Stimulated activated CD8-positive, alpha-beta memory T cell treated with anti-CD3 and anti-CD28 coated beads, Interleukin-7, amount 100 ng/mL, for 24 hours (primary cell): ENCODE measurements at places on chromosomes 11 and 22.

GRCh38 chr11:6556139-6556949 is 47.1 kb downstream of the RRP8 start:
- no peak for DNase-seq

GRCh38 chr11:58900479-58901420 is 38.5 kb upstream of the GLYATL1 start:
- no peak for DNase-seq

DNA sequence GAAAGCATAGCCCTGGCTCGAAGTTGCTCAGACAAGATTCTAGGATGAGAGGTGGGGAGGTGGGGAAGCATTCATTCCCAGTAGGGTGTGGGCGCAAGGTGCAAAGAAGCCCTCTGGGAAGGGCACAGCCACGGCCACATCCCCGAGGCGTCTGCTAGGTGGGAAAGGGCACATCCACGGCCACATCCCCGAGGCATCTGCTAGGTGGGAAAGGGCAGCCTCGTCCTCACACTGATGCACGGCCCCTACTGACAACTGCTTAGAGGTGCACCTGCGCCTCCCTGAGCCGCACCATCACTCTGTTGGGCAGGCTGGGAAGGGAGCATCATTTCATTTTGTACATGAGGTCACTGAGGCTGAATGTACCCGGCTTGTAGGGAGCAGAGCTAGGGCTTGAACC is 94.6 kb upstream of the PITPNB start:
- no peak for DNase-seq

DNA sequence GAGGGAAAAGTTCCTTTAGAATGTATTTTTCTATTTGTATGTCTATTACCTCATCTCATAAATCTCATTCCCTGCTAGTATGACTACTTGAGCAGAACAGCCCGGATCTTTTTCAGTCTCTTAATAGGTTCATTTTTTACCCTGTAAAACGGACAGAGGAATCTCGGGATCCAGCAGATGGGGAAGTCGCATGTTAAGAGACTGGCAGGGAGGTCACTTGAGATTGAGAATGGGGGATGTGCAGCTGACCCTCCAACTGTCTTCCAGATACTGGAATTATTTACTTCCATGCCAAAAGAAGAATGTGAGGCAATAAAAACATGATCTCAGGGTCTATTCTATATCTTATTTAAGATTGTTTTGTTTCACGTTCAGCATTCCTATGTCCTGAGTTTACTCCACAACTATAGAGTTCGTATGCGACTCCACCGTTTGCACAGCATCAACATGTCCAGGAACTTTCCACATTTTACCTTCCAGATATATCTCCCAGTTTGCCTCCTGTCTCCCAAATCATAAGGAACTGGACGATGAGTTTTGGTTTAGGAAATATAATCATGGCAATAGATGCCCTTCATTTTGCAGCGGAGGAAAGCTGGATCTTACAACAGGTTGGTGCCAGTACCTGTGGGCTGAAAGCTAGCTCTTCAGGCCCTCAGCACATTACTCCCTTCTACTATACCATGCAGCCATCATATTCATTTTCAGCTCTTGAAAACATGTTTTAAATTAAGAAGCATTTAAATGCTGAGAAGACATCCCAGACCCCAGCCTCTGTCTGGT is 181.5 kb downstream of the MAML2 start:
- no peak for DNase-seq

GRCh38 chr22:21032037-21032867 is at the start of gene SLC7A4:
Gene SLC7A4 (minus strand): TSS chr22:21032561. CDS start chr22:21031812, 749 bp downstream.
- no peak for DNase-seq

- no peak for DNase-seq
These were observed 48.2 kb downstream of the NECTIN1 start for GRCh38 chr11:119680541-119681360.

- no peak for DNase-seq
These were observed 550.3 kb downstream of the CNTN5 start for GRCh38 chr11:99571094-99571493.

GRCh38 chr11:96072592-96072991 is 148.7 kb upstream of the MTMR2 start:
- DNase-seq = no peak

DNA sequence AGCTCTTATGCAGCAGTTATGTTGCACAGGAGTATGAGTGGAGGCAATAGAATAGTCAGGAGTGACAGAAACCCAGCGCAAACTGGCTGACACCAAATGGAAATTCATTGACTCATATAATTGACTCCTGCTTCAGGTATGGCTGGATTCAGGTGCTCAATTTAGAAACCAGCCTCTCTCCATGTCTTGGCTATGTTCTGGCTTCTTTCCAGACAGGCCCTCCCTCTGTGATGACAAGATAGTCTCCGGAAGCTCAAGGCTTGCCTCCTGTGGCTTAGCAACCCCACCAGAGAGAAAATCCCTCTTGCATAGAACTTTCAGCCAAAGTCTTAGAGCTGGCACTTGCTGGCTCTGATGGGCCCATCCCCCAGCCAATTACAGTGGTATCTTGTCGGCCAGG is 28.1 kb upstream of the MN1 start:
- no peak for DNase-seq

GRCh38 chr22:22944268-22944985 is 56.8 kb downstream of the IGLL5 start:
- DNase-seq = no peak

DNA sequence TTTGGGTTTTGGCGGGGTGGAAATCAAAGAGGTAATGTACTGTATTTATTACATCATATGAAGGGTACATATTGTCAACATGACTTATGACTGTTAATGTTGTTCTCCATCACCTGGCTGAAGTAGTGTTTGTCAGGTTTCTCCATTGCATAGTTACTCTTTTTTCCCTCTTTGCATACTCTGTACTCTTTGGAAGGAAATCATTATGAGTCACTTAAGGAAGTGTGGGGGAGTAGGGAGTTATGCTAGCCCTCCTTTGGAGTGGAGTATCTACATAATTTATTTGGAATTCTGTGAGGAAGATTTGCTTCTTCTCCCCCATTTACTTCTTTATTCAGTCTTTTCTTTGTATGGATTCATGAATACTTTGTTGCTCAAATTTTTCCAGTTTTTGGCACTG is 3.6 kb upstream of the PGR start:
- DNase-seq = no peak
